Fibroblast of lung (primary cell): ENCODE measurements at places on chromosomes 4 and X. TPM values are rescaled to one million over a fixed set of nuclear protein-coding genes. Genes with fewer than 3 reads are reported as not detected.

GRCh38 chr4:87989765-87990164 lies 14.3 kb downstream of the SPP1 start:
- DNase-seq: no peak

DNA sequence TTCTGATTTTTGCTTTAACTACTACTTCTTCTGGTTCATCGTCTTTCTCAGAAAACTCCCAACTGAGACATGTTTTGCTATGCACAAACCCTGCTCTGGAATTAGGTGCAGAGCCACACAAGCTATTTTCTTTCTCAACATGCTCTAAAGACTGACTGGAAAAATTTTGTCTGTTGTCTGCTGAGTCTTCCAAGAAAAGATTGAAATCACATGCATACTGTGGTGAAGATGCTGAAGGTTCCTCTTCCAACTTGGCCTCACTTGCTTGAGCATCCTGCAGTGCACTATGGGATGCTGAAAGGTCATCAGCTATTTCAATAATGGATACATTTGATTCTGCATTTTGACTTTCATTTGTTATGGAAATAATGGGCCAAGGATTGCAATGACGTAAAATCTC lies 24.1 kb downstream of the PIN4 start:
- DNase-seq: no peak

DNA sequence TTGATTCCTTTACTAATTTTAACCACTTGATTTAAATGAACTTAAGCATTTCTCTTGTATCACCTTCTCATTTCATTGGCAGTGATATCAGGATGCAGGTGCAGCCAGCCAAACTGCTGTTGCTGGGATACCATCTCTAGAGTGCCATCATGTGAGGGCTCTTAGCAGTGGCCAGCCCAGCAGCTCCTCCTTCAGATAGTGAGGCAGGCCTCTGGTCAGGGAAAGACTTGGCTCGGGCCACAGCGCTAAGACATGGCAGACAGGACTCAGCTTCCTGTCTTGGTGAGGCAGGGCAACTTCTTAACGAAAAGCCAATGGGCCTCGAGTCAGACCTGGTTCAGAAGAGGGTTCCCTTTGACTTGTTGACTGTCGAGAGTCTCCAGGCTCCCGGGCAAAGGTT lies 50.0 kb downstream of the NOP14 start:
- no peak for DNase-seq

BEX5 gene
- polyA plus RNA-seq: 0.14 TPM in 1 of 2 replicates, not detected in the other

- no peak for DNase-seq
Measured at GRCh38 chr4:128141866-128142265, 80.8 kb downstream of the LARP1B start.

SULT1B1 gene
- 0.03 and 0.05 TPM in 2 replicates for polyA plus RNA-seq

GRCh38 chr4:12846368-12846767 lies 637.8 kb downstream of the RAB28 start:
- DNase-seq: no peak

AMBN gene
- not detected in 2 replicates for polyA plus RNA-seq

DNA sequence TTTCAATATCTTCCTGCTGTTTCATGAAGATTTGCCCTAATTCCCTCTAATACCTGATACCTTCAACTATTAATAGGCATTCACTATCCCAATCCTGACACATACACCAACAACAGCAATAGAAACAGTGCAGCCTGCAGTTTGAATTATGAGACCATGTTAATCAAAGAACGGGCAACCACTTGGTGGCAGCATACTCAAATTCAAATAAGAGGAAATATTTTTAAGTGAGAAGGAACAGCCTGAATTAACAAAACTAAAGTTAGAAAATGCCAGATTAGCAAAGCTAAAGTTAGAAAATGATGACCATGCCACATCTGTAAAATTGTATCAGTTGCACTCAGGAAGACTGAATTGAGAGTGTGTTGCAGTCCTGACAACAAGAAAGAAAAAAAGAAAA lies 204.9 kb downstream of the SMARCA1 start:
- DNase-seq: peak; percentile 41

DNA sequence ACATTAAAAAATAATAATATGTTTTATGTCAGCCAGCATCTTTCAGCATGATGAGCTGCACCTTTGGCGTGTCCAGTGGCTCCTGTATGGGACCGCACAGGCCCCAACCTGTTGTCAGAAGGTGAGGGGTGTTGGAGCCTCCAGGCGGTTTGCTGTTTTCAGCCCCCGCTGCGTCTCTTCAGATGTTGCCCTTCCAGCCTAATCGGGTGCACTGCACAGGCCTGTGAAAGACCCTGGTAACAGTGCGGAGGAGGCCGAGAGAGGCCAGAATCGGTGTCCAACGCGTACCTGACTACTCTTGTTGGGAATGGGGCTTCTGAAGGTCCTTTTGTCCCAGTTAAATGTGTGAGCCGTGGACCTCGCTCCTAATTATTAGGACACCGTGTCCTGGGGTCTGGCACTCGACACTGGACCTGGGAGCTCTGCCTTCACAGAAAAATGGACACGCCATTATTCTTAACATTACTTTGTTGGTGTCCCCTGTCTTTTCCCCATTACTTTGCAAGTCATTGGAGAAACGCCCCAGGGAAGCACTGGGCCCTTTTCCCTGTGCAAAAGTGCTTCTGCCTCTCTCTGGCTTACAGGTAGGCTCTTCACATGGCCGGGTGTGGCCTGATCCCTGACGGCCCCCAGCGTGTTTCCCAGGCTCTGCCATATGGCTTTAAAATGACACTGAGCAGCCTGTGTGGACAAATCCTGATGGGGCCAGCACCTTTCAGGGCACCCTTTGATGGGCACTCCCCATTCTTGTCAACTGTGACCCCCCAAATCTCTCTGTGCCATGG lies 51.2 kb downstream of the TBC1D14 start:
- DNase-seq: no peak

GAK gene
- polyA plus RNA-seq: 10.1 and 13.9 TPM in 2 replicates
